GM23338 (cell line): ENCODE measurements at places on chromosomes 16 and 17. TPM values are rescaled to one million over a fixed set of nuclear protein-coding genes. Genes with fewer than 3 reads are reported as not detected.
A peak's percentile ranks its signal among the peaks of the same experiment; 100 is the strongest.

GRCh38 chr17:63349478-63350000 is 96.6 kb downstream of the CYB561 start:
- H3K4me3 ChIP-seq: no peak overlapping the region
- H3K27ac ChIP-seq: no peak overlapping the region
- no peaks in the 10 kb centered on the region for H3K4me1 ChIP-seq
- no peaks in the 10 kb centered on the region for H3K27me3 ChIP-seq
- H3K36me3 ChIP-seq: no peaks in the 10 kb centered on the region

GRCh38 chr17:11487469-11487868 is 110.8 kb upstream of the DNAH9 start:
- no peaks in the 10 kb centered on the region for H3K27me3 ChIP-seq
- no peak for DNase-seq
- H3K36me3 ChIP-seq: no peaks in the 10 kb centered on the region; the same call in 1 of the 2 replicates
- H3K4me3 ChIP-seq: no peak overlapping the region
- no peak overlapping the region for H3K27ac ChIP-seq
- no peaks in the 10 kb centered on the region for H3K4me1 ChIP-seq

DNA sequence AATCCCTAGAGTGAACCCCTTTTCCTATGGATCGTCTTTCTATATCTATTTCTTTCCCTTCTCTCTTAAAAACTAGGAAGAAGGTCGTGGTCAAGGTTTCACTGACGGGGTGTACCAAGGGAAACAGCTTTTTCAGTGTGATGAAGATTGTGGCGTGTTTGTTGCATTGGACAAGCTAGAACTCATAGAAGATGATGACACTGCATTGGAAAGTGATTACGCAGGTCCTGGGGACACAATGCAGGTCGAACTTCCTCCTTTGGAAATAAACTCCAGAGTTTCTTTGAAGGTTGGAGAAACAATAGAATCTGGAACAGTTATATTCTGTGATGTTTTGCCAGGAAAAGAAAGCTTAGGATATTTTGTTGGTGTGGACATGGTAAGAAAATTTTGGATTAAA is 9.6 kb downstream of the CYLD start:
- no peaks in the 10 kb centered on the region for H3K4me1 ChIP-seq
- no peaks in the 10 kb centered on the region for H3K27me3 ChIP-seq
- no peak overlapping the region for H3K4me3 ChIP-seq
- peaks cover 3% of the 10 kb centered on the region; the same call in 1 of the 2 replicates for H3K36me3 ChIP-seq
- H3K27ac ChIP-seq: no peak overlapping the region

DNA sequence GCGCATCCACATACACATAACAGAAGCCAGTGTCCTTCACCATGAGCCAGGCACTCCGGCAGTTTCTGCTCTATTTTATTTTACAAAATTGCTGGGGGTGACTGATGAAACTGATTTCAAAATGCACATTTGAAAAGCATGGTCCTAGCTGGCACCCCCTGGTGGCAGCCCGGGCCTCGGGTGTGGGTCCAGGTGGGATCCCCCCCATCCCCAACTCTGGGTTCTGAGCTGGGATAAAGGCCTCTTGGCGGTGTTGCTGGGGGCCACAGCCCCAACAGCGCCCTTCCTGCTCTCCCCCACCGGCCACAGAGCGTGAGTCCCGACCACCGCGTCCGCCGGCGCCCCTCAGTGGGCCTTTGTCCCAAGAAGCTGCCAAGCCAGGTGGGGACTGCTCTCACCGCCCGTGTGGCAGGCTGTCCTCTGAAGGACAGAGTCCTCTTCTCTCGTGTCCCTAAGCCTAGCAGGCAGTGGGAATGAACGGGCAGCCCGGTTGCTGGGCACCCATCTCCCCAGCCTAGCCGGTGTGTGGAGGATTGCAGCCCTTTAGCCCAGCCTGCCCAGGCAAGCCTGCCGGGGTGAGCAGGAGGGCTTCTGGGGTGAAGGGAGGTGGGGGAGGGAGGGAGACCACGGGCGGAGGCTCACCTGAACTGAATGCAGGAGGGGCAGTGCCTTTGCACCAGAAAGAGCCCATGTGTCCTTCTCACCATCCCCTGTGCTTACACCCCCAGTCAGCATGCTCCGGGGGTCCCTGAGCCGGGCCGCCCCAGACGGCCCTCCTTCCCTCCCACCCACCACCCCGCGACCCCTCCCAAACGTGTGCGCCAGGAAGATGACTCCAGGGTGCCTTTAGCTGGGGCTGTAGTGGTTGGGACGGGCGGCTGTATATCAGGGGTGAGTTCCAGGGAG is 898 bp downstream of the SNAI3 start:
- DNase-seq: peak; percentile 66
- H3K4me1 ChIP-seq: peaks cover 9% of the 10 kb centered on the region
- no peaks in the 10 kb centered on the region; the same call in 1 of the 2 replicates for H3K36me3 ChIP-seq
- no peak overlapping the region for H3K27ac ChIP-seq
- peak overlapping the region; percentile 96 for H3K4me3 ChIP-seq

- peak; percentile 8 for DNase-seq
- H3K4me1 ChIP-seq: no peaks in the 10 kb centered on the region
- no peaks in the 10 kb centered on the region for H3K27me3 ChIP-seq
- H3K4me3 ChIP-seq: no peak overlapping the region
- H3K27ac ChIP-seq: no peak overlapping the region
Observed at GRCh38 chr16:72380283-72380682, 208.3 kb upstream of the PMFBP1 start.

GRCh38 chr16:73672135-73672534 is 624.2 kb upstream of the ZFHX3 start:
- no peak for DNase-seq
- H3K36me3 ChIP-seq: no peaks in the 10 kb centered on the region
- H3K4me1 ChIP-seq: peaks cover 35% of the 10 kb centered on the region
- no peaks in the 10 kb centered on the region for H3K27me3 ChIP-seq
- H3K4me3 ChIP-seq: no peak overlapping the region

DNA sequence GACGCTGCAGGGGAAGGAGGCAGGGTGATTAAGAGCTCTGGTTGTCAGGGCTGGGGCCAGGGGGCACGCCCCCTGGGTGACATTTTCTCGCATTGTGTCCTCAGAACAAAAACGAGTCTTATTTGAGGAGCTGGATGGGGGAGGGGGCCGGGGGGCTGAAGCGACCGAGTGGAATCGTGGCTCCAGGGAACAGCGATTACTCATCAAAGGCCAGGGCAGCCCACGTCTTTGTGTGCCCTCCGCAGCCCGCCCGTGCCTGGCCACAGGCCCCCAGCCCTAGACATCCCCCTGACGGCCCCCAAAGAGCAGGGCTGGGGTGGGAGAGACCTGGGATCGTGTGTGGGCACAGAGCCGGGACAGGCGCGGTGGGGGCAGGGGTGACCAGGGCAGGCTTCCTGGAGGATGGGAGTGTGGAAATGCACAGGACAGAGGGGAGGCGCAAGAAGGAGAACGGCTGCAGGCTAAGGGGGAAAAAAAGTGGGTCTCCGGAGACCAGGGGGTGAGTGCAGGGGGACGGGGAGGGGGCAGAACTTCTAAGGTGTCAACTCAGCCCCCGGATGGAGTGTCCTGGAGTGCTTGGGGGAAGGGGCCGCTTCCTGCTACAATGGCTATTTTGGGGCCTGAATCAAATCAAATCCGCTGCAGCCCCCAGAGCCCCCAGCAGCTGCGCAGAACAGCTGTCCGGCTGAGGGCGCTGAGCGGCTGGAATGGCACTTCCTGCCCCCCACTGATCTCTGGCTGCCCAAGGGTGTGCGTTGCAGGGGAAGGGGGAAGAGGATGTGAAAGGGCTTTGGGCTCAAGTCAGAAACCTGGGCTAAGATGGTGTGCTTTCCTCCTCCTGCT is 24.0 kb upstream of the PHB1 start:
- DNase-seq: peak; percentile 41
- H3K4me3 ChIP-seq: peak overlapping the region; percentile 76
- H3K27ac ChIP-seq: no peak overlapping the region
- peaks cover 3% of the 10 kb centered on the region; the same call in 1 of the 2 replicates for H3K36me3 ChIP-seq

- no peaks in the 10 kb centered on the region for H3K27me3 ChIP-seq
- no peak overlapping the region for H3K4me3 ChIP-seq
- H3K27ac ChIP-seq: no peak overlapping the region
- no peak for DNase-seq
- peaks cover 15% of the 10 kb centered on the region; the same call in 1 of the 2 replicates for H3K36me3 ChIP-seq
Observed at GRCh38 chr16:1322407-1322806, 11.0 kb upstream of the BAIAP3 start.

The TMEM88 gene
- 0.43 and 0.58 TPM in 2 replicates for polyA plus RNA-seq

The DNAH2 gene
- not detected in 2 replicates for polyA plus RNA-seq

The CHST5 gene
- polyA plus RNA-seq: not detected in 2 replicates

The FOXO3B gene
- 2.3 and 2.7 TPM in 2 replicates for polyA plus RNA-seq

The STX1B gene
- 1.7 and 2.5 TPM in 2 replicates for polyA plus RNA-seq
